ENCODE measurements at places on chromosomes 12 and 14.
A peak's percentile ranks its signal among the peaks of the same experiment; 100 is the strongest.

DNA sequence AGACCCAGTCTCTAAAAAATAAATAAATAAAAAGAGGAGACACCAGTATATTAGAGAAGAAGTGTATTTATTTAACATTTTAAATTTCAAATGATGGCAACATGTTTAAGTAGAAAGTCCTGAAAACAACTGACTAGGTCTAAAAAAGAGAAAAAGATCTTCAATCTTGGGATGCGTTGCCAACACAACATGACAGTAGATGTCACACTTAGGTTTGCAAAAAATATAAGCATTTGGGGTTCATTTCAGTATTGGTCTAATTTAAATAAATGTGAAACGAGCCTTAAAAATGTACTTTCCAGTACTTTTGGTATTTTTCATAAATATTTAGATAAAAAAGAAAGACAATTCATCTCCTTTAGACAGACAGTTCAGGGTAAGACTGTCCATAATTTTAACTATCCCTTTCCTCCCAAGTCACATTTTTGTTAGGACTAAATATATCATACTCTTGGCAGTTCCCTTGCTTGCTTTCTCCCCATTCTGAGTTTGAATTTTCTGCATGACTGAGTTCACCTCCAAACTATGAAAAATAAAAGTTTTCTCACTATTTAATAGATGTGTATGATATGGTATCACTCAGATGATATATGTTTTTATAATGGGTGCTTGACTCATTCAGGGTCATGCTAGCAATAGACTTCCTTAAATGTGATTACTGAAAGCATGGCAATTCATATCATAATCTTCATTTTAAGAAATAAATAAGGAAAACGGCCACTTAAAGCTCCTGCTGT, 4.3 kb downstream of the C14orf93 start:
- DNase-seq = no peak

DNA sequence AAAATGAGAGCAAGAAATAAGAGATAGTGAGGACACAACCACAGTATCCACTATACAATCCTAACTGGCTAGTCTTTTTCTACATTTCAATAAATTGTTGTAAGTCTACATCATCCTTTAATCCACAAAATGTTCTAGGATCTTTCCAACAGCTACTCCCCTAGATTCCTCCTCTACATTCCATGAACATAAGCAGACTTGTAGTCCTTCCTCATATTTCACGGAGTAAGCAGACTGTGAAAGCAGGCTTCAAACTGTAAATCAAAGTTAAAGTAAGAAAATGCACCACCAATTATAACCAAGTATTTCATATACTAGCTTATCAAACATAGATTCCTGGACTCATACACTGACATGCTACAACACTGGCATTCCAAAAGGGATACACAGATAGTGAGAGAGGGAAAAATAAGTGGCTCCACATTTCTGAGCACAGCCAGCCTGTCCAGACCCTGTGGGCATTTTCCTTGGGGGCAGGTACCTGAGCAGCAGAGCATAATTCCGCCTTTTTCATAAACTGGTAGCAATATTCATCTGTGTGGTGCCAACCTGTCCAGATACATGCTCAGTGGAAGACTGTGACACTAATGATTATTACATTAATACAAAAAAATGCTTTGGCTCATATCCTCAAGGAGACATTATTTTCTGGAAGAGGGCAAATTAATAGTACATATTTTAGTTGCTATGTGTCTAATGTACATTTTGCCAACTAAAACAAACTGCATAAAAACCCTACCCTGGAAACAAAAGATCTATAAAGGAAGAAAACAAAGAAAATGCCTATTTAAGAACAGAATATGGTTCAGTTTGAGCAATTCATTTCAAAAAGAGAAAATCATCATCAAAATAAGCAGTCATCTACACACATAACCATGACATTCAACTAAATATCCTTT, 113.3 kb upstream of the FSCB start:
- DNase-seq = no peak

DNA sequence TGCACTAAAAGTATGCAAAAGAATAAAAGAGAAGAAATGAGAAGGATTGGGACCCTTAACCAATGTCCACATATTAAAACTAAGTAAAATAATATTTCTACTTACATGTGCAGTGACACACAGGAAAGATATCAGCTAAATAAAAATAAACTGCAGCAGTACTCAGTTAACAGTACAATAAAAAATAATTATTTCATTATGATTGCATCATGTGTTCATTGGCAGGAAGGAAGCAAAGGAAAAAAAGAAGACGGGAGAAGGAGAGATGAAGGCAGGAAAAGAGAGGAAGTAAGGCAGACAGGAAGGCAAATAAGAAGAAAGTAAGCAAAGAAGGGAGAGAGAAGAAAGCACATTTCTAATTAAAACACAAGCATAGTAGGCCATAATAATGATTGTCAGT, 33.0 kb downstream of the RASSF9 start:
- no peak for DNase-seq

- peak; percentile 55 for DNase-seq
Observed at GRCh38 chr14:72892103-72892878, 1.6 kb downstream of the DPF3 start.

- DNase-seq = no peak
Observed at GRCh38 chr12:54017027-54017788, 8.4 kb downstream of the HOXC8 start.

- DNase-seq = no peak
Observed at GRCh38 chr12:27236498-27236897, 7.6 kb upstream of the STK38L start.

GRCh38 chr14:41498959-41499358, 107.7 kb upstream of the LRFN5 start:
- DNase-seq = no peak

DNA sequence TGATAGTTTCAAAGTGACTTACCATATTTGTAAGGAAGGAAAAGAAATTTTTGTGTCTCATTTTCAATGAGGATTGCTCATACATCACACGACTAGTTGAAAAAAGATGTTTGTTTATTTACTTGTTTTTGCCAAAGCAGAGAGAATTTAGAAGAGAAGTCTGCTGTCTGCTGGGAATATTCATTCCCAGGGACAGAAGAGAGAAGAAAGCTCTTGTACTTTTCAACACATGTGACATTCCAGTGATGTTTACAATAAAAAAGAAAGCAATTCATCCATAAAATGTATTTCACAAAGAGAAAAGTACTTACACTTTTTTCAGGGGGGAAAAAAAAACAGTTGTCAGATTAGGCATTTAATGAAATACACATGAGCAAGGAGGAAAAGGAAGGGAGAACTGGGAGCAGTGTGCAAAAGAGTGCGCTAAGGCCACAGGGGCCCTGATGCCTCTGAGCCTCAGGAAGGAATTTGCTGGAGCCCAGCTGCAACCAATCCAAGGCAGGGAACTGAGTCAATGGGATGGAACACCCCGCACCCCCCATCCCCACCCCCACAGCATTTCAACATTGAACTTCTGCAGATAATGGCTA, 115.0 kb downstream of the RPAP3 start:
- DNase-seq = no peak

DNA sequence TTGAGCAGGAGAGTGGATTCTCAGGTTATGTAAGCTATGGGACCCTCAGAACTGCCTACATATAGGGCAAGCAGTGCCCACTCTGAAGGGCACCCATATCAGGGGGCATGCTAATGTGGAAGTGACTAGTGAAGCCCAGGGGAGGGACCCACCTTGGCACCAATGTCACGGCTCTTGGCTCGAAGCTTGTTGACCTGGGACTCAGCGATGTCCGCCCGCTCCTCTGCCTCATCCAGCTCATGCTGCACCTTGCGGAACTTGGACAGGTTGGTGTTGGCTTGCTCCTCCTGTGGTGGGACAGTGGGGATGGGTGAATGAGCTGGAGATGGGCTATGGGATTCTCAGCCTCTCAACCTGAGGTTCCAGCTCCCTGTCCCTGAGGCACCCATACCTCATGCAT, 5.4 kb downstream of the CMTM5 start:
- no peak for DNase-seq

DNA sequence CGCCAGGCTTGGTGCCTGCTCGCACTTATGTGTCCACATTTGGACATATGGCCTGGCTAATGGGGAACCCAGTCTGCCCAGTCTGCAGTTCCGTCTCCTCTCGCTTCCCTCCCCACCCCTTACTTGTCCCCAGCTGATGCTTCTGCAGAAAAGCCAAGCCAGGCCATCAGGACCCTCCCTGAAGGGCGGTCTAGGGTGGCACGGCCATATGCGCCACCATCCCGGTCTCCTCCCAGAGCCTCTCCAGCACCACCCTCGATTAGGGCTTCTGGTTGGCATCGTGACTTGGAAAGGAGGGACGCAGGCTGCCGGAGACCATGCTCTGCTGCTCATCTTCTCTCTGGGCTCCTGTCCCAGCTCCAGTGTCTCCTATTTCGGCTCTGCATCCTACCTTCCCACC, 54.6 kb downstream of the CALM1 start:
- DNase-seq = no peak

GRCh38 chr14:105525861-105526775, at the start of gene TMEM121:
Gene TMEM121, plus strand, starts transcription at chr14:105526583. Its CDS starts 2,252 bp downstream, at chr14:105528835.
- no peak for DNase-seq

Data from stimulated activated effector memory CD8-positive, alpha-beta T cell treated with anti-CD3 and anti-CD28 coated beads, Interleukin-12 subunit alpha, Interleukin-12 subunit beta, amount 100 ng/mL, for 72 hours (primary cell).